Thymus (tissue), 14 donors: ENCODE measurements at places on chromosomes 2 and 18. TPM values are rescaled to one million over a fixed set of nuclear protein-coding genes. Genes with fewer than 3 reads are reported as not detected.

DNA sequence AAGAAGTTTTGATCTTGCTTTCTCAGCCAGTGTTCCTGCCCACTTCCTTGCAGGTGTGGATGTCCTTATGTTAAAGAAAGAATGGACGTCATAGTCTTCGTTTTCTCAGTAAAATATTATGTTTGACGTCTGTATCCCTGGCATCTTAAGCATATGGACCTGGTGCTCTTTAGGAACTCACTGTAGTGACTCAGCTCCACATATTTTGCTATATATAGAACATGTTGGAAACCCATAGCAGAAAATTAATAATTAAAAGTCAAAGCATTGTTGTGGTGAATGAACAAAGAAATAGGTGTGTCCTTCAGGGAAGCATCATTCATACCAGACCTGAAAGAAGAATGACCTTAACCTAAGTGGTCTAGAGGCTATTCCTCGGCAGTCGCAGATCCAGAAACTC lies 196.1 kb downstream of the MCFD2 start:
- no peak overlapping the region for H3K27ac ChIP-seq
- no peaks in the 10 kb centered on the region for H3K27me3 ChIP-seq
- peaks cover 10% of the 10 kb centered on the region for H3K4me1 ChIP-seq

DNA sequence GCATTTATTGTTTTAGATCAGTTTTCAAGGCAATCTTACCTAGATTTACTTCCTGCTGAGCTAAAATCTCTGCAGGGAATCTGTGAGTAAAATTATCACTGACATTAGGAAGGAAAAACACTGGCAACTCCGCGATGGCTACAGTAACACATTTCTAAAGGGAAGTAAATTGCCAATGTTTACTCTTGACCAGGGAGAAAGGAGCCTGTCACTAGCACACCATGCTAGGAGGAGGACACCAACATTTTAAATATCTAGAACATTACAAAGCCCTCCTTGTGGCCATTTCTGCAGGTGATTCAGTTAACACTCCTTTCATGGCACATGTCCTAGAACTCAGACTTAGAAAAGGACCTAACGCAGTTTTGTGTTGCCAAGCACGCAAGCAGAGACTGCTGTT lies 58.4 kb downstream of the TCF4 start:
- DNase-seq: no peak
- H3K4me3 ChIP-seq: no peak overlapping the region
- H3K27ac ChIP-seq: no peak overlapping the region
- peaks cover 2% of the 10 kb centered on the region for H3K4me1 ChIP-seq
- H3K27me3 ChIP-seq: no peaks in the 10 kb centered on the region

DNA sequence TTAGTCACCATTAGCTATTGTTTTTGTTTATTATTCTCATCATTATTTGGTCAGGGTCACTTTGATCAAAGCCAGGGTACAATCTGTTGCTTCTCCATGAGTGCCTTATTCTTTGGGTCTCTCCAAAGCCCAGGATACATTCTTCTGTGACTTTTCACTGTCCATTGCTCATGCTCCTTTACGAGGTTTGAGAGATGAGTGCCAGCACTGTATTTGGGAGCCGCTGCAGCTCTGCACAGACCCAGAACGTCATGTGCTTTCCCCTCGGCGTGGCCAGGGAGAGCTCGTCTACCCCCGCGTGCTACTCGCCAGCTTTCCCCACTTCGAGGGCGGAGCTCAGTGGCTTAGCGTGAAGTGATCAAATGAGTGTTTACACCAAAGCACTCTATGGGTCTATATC lies 123.7 kb downstream of the COL6A3 start:
- H3K36me3 ChIP-seq: no peaks in the 10 kb centered on the region
- H3K27ac ChIP-seq: no peak overlapping the region
- no peaks in the 10 kb centered on the region for H3K4me1 ChIP-seq
- peaks cover 26% of the 10 kb centered on the region for H3K27me3 ChIP-seq
- no peak overlapping the region for H3K4me3 ChIP-seq

DNA sequence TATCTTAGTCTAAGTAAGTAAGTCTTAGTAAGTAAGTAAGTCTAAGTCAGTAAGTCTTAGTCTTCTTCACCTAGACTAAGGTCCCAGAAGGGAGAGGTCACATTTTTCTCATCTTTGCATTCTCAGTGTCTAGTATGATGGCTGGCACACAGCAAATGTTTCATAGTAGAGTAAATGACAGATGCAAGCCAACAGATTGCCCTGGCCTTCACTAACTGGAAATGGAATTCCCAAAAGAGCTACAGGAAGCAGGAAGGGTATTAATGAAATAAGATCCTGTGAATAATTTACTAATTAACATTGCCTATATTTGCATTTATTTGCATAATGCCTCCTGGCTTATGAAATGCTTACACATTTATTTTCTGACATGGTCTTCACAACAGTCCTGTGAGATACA lies 221.6 kb downstream of the RAD51AP2 start:
- DNase-seq: no peak
- H3K4me3 ChIP-seq: no peak overlapping the region
- no peak overlapping the region for H3K27ac ChIP-seq
- no peaks in the 10 kb centered on the region for H3K36me3 ChIP-seq

DNA sequence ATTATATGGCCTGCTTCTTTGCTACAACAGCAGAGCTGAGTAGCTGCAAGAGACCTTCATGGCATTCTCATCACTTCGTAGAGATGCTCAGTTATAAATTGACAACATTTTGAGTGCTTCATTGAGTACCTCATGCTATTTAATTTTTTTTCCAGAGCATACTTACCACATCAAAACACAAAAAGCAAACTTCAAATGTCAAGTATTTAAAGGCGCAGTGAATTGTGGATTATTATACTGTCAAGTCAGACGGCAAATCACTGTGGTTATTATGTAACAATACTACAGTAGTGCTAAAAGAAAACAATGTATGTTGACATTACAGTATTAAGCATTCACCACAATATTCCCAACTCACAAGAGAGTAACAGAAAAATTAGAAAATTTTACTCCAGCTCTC lies 12.5 kb downstream of the ZC3H8 start:
- no peak overlapping the region for H3K27ac ChIP-seq
- peak; percentile 33 for DNase-seq
- no peak overlapping the region for H3K4me3 ChIP-seq
- peaks cover 7% of the 10 kb centered on the region for H3K4me1 ChIP-seq
- H3K27me3 ChIP-seq: no peaks in the 10 kb centered on the region

- H3K36me3 ChIP-seq: no peaks in the 10 kb centered on the region
- H3K4me3 ChIP-seq: no peak overlapping the region
- H3K27ac ChIP-seq: no peak overlapping the region
- DNase-seq: no peak
- H3K4me1 ChIP-seq: no peaks in the 10 kb centered on the region
These were observed 288.1 kb downstream of the RNF144A start for GRCh38 chr2:7205151-7205830.

GRCh38 chr2:226325526-226325925 lies 474.1 kb downstream of the IRS1 start:
- DNase-seq: no peak
- H3K4me1 ChIP-seq: no peaks in the 10 kb centered on the region
- H3K27ac ChIP-seq: no peak overlapping the region
- H3K36me3 ChIP-seq: no peaks in the 10 kb centered on the region

DNA sequence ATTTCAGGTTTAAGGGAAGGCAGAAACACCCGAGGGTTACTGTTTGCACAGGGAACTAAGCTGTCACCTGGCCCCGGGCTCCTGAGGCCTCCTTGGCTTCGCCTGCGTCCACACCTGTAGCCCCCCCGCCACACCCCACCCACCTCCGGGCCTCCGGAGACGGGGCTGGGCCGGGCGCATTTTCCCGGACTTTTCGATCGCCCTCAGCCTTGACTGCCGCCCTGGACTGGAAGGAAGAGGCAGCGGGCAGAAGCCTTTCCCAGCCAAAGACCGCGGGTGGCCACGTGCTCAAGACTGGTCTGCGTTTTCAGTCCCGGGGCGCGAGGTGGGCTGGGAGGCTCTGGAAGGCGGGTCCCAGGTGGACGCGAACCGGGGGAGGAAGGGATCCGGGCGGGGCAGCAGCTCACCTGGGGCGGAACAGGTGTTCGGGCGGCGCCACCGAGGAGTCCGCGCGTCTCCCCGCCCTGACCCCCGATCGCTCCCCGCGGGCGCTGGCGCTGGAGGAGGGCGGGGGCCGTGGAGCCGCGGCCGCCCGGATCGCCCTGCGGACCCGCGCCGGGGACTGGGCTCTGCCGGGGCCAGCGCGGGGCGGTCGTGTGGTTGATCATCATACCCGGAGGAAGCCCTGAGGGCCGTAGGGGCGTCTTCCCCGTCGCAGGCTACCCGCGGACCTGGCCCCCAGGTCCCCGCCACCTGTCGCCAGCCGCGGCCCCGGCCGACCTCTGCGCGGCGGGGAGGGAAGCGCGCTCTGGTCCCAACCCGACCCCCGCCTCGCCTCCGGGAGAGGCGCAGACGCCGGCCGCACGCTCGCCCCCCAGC lies 3.2 kb downstream of the ID2 start:
- H3K27ac ChIP-seq: peak overlapping the region; percentile 86
- DNase-seq: no peak
- H3K27me3 ChIP-seq: peaks cover 8% of the 10 kb centered on the region
- peaks cover 22% of the 10 kb centered on the region for H3K4me1 ChIP-seq

DNA sequence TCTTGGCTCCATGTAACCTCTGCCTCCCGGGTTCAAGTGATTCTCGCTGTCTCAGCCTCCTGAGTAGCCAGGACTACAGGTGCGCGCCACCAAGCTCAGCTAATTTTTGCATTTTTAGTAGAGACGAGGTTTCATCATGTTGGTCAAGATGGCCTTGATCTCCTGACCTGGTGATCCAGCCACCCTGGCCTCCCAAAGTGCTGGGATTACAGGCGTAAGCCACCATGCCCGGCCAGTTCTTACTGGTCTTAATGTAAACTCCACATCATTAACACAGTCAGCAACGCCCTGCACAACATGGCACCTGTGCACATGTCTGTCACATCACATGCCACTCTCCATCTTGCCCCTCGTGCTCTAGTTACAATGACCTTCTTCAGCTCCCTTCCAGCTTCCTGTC lies 5.8 kb upstream of the KIF3C start:
- no peaks in the 10 kb centered on the region for H3K4me1 ChIP-seq
- no peak overlapping the region for H3K27ac ChIP-seq
- DNase-seq: no peak
- no peaks in the 10 kb centered on the region for H3K27me3 ChIP-seq
- no peaks in the 10 kb centered on the region for H3K36me3 ChIP-seq
- H3K4me3 ChIP-seq: no peak overlapping the region

GRCh38 chr2:46246790-46247189 lies 50.4 kb upstream of the EPAS1 start:
- no peak overlapping the region for H3K27ac ChIP-seq
- H3K27me3 ChIP-seq: no peaks in the 10 kb centered on the region
- H3K4me1 ChIP-seq: no peaks in the 10 kb centered on the region
- no peak overlapping the region for H3K4me3 ChIP-seq

GRCh38 chr2:58032764-58033080 lies 13.9 kb upstream of the VRK2 start:
- H3K36me3 ChIP-seq: no peaks in the 10 kb centered on the region
- no peak for DNase-seq
- no peak overlapping the region for H3K27ac ChIP-seq
- H3K4me3 ChIP-seq: no peak overlapping the region
- no peaks in the 10 kb centered on the region for H3K27me3 ChIP-seq

DNA sequence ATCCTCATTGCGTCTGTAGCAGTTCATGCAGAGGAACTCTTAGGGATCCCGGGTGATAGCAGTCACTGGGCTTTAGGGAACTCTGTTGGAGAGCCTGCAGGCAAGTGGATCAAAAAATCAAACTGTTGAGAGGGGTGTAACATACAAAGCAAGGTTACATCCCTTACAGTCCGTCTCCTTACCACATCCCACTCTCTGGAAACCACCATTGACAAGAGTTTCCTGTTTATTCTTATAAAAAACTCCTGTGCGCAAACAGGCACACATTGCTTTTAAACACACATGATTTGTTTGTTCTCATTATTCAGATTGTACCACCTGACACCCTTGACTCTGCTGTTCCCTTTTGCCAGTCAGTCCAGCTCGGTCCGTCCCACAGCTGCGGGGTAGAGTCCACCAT lies 137.7 kb downstream of the LTBP1 start:
- DNase-seq: no peak
- no peaks in the 10 kb centered on the region for H3K36me3 ChIP-seq
- H3K27ac ChIP-seq: no peak overlapping the region
- H3K27me3 ChIP-seq: no peaks in the 10 kb centered on the region

DNA sequence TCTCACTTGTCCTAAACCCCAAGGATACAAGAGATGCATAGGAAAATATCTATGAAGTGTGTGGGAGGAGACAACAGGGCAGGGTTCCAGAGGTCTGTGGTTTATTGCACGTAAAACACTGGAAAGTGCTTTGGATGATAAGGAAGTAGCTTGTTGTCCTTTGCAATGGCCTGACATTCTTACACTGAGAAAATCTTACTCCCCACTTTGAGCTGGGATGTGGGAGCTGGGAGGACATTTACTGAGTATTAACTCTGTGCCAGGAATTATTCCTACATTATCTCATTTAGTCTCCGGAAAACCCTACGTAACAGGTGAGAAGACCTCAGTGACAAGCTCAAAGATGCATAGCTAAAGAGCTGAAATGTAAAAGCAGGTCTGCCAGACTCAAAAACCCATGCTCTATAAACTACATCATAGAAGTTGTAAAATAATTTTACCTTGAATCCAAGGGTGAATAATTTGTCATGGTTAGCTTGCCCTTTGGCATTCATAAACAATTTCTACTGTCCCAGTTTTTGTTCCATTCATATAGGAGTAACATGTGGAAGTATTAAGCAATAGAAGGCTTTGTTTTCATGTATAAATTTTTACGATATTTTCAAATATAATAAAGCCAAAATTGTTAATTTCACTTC lies 9.2 kb upstream of the GALNT3 start:
- H3K4me3 ChIP-seq: no peak overlapping the region
- H3K36me3 ChIP-seq: no peaks in the 10 kb centered on the region

GRCh38 chr2:161052214-161052613 lies 108.0 kb upstream of the TANK start:
- H3K27me3 ChIP-seq: no peaks in the 10 kb centered on the region
- H3K27ac ChIP-seq: no peak overlapping the region
- no peak for DNase-seq
- H3K4me3 ChIP-seq: no peak overlapping the region

- H3K27ac ChIP-seq: no peak overlapping the region
- no peak overlapping the region for H3K4me3 ChIP-seq
- DNase-seq: no peak
These were observed 147.3 kb upstream of the DLX2 start for GRCh38 chr2:172249986-172250385.

GRCh38 chr18:79869591-79870300 lies 72.0 kb downstream of the KCNG2 start:
- no peak overlapping the region for H3K27ac ChIP-seq
- H3K4me1 ChIP-seq: no peaks in the 10 kb centered on the region
- H3K36me3 ChIP-seq: no peaks in the 10 kb centered on the region
- H3K27me3 ChIP-seq: no peaks in the 10 kb centered on the region

Gene ITGA4
- 187 TPM for total RNA-seq

Gene DHX57
- total RNA-seq: 13.8 TPM

Gene B3GNT7
- total RNA-seq: 2.2 TPM

Gene DUSP2
- total RNA-seq: 60.0 TPM

Gene TMEM178A
- 0.66 TPM for total RNA-seq

Gene LOXHD1
- 0.24 TPM for total RNA-seq

Gene KCNE4
- 0.71 TPM for total RNA-seq
